ENCODE measurements at places on chromosomes 1 and 21. TPM values are rescaled to one million over a fixed set of nuclear protein-coding genes. Genes with fewer than 3 reads are reported as not detected.

MARK1 gene
- 3.8 TPM for total RNA-seq

GRCh38 chr1:1554550-1554925 is 14.1 kb upstream of the TMEM240 start:
- no peak overlapping the region for H3K27ac ChIP-seq
- H3K27me3 ChIP-seq = no peaks in the 10 kb centered on the region
- H3K4me3 ChIP-seq = no peak overlapping the region
- no peak for DNase-seq
- H3K36me3 ChIP-seq = peaks cover 2% of the 10 kb centered on the region
- peaks cover 1% of the 10 kb centered on the region for H3K4me1 ChIP-seq

PDZK1IP1 gene
- not detected for total RNA-seq

CYP4A22 gene
- total RNA-seq = not detected

NIBAN1 gene
- total RNA-seq = 23.0 TPM

GRCh38 chr1:26614655-26615411 is 81.0 kb upstream of the ARID1A start:
- H3K4me3 ChIP-seq = no peak overlapping the region
- no peak for DNase-seq
- no peak overlapping the region for H3K27ac ChIP-seq
- H3K27me3 ChIP-seq = no peaks in the 10 kb centered on the region

DNA sequence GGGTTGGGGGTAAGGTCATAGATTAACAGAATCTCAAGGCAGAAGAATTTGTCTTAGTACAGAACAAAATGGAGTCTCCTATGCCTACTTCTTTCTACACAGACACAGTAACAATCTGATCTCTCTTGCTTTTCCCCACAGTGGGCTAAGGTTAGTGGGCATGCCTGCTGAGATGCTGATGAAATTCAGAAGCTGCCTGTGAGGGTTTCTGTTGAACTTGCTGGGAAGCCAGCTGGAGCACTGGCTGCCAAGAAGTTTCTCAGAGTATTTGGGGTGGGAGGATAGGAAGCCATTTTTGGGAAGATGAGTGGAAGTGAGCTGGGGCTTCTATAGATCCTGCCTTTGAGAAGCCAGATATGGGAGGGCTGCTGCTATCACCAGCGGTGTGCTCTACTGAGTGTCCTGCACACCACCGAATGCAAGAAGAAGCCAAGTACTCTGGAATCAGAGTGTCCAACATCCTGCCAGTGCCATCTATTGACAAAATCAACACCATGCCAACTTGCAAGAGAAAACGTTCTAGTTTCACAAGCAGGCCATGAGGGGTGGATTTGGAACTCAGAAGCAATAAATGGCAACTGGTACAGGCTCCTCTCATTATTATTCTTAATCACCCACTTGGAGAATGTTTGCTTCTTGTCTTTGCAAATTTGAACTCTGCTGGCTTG is 102.7 kb downstream of the PTPRU start:
- H3K4me1 ChIP-seq = no peaks in the 10 kb centered on the region
- no peaks in the 10 kb centered on the region for H3K36me3 ChIP-seq
- peaks cover 17% of the 10 kb centered on the region for H3K27me3 ChIP-seq

DNA sequence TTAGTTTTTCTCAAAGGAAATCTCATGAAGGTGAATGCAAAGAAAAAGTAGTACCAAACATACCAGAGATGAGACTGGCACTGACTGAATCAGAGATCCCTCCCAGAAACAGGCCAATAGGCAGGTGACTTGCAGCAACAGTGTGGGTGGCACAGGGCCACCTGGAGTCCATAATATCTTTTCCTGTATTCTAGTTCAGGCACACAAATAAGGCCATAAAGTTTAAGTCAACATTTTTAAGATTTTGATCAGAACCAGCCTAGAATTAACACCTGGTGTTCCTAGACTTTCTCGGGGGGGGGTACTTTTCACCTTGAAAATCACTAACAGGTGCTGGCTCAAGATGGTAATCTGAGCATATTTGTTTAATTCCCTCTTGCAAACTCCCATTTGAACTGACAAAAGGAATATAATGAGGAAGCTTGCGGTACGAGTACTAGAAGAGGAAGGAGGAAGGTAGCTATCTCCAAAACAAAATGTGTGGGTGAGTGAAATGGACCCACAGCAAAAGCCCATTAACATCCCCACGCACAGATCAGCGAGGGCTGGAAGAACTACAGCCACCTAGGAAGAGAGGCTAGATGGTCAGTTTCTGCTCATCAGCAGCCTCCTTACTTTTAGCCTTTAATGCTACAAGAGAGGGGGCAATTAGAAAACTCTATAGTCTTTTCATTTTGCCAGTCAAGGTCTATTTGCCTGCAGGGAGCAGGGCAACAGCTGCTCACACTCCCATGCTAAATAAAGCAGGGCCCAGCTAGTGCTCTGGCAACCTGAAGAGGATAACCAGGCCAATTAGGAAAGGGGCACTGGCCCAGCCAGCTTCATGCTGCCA is 18.9 kb downstream of the SDE2 start:
- H3K4me3 ChIP-seq = no peak overlapping the region
- peaks cover 33% of the 10 kb centered on the region for H3K4me1 ChIP-seq
- DNase-seq = no peak
- no peak overlapping the region for H3K27ac ChIP-seq
- no peaks in the 10 kb centered on the region for H3K27me3 ChIP-seq
- H3K36me3 ChIP-seq = peaks cover 43% of the 10 kb centered on the region

- H3K4me3 ChIP-seq = no peak overlapping the region
- peaks cover 39% of the 10 kb centered on the region for H3K36me3 ChIP-seq
- no peak overlapping the region for H3K27ac ChIP-seq
- DNase-seq = no peak
- H3K4me1 ChIP-seq = peaks cover 51% of the 10 kb centered on the region
These were observed 22.5 kb downstream of the WNT4 start for GRCh38 chr1:22120469-22120790.

DNA sequence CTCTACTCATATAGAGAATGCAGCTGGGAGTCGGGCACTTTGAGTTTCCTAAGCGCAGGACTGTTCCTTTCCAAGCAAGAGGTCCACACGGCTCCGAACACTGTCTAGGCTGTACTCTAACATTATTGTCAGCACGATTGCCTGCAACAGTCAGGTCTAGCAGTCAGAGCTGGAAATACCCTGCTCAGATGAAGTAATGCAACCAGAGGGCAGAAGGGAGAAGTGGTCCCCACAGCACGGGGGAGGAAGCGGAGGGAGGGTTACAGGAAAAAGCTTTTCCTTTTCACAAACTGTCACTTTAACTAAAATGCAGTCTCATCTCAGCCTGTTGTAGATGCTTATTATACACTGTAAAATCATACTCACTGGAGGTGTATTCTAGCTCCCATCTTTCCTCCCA is 98.9 kb upstream of the SLC44A3 start:
- H3K27ac ChIP-seq = peak overlapping the region; percentile 9
- peaks cover 25% of the 10 kb centered on the region for H3K4me1 ChIP-seq
- H3K4me3 ChIP-seq = no peak overlapping the region
- H3K36me3 ChIP-seq = no peaks in the 10 kb centered on the region
- H3K27me3 ChIP-seq = no peaks in the 10 kb centered on the region

DNA sequence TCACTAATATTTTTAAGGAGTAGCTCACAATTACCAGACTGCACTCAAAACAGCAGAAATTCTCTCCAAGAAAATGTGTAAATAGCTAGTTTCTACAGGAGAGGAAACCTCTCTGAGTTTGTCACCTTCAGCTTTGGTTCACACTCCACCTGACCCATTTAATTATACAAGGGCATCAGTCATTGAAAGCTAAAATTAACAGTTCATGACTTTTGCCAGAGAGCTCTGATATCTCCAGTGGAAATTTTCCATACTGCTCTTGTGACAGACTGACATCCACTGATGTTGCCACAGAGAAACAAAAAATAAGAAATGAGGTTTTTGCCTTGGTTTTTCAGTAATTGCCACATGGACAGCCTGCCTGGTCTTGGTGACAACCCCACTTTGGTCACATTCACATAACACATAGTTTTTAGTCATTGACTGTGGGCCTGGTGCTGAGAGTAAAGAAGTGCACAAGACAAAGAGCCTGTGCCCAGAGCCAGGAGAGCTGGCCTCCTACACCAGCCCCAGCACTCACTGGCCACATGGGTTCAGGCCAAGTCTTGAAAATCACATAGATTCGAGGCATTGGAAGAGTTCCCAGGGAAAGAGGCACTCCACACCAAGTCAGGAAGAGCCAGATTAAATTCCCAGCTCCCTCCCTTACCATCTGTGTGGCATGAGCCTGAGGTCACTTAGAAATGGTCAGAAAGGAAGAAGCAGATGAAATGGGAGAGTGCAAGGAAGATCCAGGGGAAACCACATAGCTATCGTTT is 13.8 kb upstream of the SIM2 start:
- peaks cover 55% of the 10 kb centered on the region for H3K27me3 ChIP-seq
- no peaks in the 10 kb centered on the region for H3K36me3 ChIP-seq
- no peak overlapping the region for H3K4me3 ChIP-seq
- no peak overlapping the region for H3K27ac ChIP-seq
- DNase-seq = no peak

LCE3D gene
- not detected for total RNA-seq

DIP2A gene
- total RNA-seq = 28.2 TPM

S100A14 gene
- not detected for total RNA-seq

GRCh38 chr1:16017461-16018303 is at the start of gene HSPB7:
HSPB7 (minus strand) TSS chr1:16018043; CDS start chr1:16017963, 80 bp downstream.
- no peak within 1 kb of the TSS for H3K4me3 ChIP-seq
- peaks cover 19% of the 10 kb centered on the region for H3K4me1 ChIP-seq
- H3K27ac ChIP-seq = no peak within 1 kb of the TSS
- H3K27me3 ChIP-seq = peaks cover 3% of the 10 kb centered on the region
- no peaks in the 10 kb centered on the region for H3K36me3 ChIP-seq

UBE2U gene
- not detected for total RNA-seq

GNAT2 gene
- total RNA-seq = 0.71 TPM

DNA sequence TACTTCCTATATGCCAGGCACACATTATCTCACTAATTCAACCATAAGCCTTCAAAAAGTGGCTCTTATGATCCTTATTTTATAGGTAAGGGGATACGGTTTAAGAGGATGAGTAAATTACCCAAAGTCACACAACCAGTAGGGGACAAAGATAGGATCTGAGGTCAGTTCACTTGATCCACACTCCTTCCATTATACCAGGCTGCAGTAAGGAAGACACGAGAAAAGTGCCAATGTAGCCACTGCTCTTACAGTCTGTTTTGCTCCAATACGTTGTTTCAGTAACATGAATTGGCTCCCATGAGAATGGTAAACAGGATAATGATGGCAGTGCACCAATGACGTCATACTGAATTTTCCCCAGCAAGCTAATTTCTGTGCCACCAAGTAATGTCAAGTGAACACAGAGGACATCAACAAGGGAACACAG is 15.4 kb upstream of the GUCA2A start:
- DNase-seq = no peak
- H3K27ac ChIP-seq = peak overlapping the region; percentile 42
- H3K36me3 ChIP-seq = peaks cover 60% of the 10 kb centered on the region
- no peaks in the 10 kb centered on the region for H3K27me3 ChIP-seq
- no peaks in the 10 kb centered on the region for H3K4me1 ChIP-seq

DNA sequence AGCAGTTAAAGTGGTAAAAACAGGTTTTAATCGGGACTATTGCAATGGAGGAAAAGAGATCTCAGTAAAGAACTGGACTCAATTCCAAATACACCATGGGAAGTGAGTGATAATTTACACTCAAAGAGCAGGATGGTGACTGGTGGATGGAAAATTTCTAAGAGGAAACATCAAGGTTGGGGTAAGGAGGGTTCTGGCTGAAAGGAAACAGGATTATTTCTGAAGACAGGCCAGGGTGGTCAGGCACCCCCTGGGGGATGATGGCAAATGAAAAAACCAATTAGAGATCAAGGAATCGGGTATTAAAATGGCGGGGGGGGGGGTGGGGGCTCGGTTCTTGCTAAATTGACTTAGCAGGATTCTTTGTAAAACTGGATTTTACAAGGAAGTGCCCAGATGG is 12.3 kb upstream of the HSD11B1 start:
- no peak overlapping the region for H3K4me3 ChIP-seq
- no peaks in the 10 kb centered on the region for H3K36me3 ChIP-seq
- no peak for DNase-seq
- peaks cover 4% of the 10 kb centered on the region for H3K4me1 ChIP-seq

USH2A gene
- not detected for total RNA-seq

- no peak for DNase-seq
- no peaks in the 10 kb centered on the region for H3K27me3 ChIP-seq
- no peak overlapping the region for H3K27ac ChIP-seq
- H3K4me1 ChIP-seq = peaks cover 55% of the 10 kb centered on the region
- H3K4me3 ChIP-seq = no peak overlapping the region
These were observed 179.6 kb downstream of the RUNX1 start for GRCh38 chr21:34869545-34869944.

ATP8B2 gene
- total RNA-seq = 24.3 TPM

DNA sequence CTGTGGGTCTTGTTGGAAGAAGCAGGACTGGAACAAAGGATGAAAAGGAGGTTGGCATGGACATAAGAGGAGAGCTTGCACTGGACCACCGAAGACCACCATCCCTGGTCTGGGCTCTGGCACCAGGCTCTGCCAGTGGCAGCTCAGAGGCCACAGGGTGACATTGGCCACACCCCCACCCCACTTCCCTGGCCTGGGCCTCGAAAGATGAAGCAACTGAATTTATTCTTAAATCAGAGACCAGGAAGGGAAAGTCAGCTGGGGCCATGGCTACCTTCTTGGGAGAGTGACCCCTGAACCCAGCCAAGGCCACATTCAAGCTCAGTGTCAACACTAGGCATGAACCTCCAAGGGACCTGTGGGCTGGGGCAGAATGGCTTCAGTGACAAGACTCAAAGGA is 4.0 kb downstream of the KLHDC7A start:
- H3K4me3 ChIP-seq = no peak overlapping the region
- no peak for DNase-seq
- H3K4me1 ChIP-seq = no peaks in the 10 kb centered on the region
- no peaks in the 10 kb centered on the region for H3K36me3 ChIP-seq

GRCh38 chr1:107138767-107139445 is 1.9 kb upstream of the NTNG1 start:
- no peaks in the 10 kb centered on the region for H3K36me3 ChIP-seq
- H3K27me3 ChIP-seq = peaks cover 12% of the 10 kb centered on the region
- no peak overlapping the region for H3K4me3 ChIP-seq
- H3K4me1 ChIP-seq = peaks cover 23% of the 10 kb centered on the region
- no peak overlapping the region for H3K27ac ChIP-seq

ETV3L gene
- 0.29 TPM for total RNA-seq

PGLYRP3 gene
- not detected for total RNA-seq

DNA sequence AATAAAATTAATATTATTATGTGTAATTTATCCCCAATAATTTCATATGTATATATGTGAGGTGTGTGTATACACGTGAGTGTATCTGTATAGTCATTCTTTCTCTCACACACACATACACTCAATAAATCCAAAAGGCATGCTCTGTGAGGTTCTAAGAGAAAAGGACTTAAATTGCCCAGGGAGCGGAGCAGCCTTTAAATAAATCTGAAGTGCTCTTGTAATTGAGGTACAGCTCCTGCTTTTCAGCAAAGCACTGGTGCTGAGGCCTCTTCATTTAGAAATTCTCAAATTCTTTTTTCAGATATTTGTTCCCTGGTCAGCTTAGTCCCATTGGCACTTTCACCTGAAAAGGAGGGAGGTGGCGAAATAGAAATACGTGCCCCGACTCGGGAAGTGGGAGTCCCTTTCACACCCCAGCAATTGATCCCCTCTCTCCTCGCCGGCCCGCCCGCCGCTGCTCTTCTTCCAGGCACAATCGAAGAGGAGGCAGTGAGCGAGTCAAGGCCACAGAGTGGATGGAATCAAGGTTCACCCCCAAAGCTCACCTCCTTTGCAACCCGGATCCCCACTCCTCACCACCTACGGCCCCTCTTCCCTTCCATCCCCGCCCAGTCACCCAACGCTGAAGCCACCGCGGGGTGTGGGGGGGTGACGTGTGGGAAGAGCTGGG is 944 bp downstream of the PLPPR5 start:
- DNase-seq = no peak
- H3K27me3 ChIP-seq = peaks cover 25% of the 10 kb centered on the region
- no peaks in the 10 kb centered on the region for H3K36me3 ChIP-seq

GRCh38 chr1:97270508-97271307 is 549.1 kb downstream of the PTBP2 start:
- H3K36me3 ChIP-seq = peaks cover 2% of the 10 kb centered on the region
- H3K27me3 ChIP-seq = no peaks in the 10 kb centered on the region
- H3K27ac ChIP-seq = no peak overlapping the region
- DNase-seq = no peak
- H3K4me1 ChIP-seq = no peaks in the 10 kb centered on the region
